ENCODE measurements at places on chromosomes 16 and 17.

- DNase-seq = no peak
Observed at GRCh38 chr17:3959295-3959899, 4.8 kb downstream of the ATP2A3 start.

DNA sequence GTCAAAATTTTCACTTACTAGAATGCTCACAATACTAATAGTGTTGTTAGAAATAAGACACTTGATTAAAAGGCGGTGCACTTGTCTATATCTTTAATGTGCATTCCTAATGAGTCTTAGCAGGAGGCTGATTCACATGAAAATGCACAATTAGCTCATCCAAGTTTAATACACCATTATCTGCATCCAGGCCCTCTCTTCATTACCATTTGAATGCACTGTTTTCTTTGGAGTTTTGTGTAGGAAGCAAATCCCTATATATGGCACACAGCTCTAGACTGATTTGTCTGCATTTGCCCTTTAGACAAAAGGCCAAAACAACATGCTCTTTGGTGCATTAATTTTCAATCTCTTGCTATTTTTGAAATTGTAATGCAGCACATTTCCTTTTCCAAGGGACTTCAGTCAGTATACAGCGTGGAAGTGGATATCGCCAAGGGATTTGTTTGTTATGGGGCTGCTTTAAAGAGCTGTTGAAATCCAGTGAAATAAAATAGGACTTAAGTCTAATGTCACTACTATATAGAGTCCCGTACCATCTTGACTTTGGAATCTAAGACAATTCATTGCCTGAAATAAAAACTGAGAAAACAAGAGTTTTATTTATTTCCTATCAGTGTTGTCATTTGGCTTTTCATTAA lies 257.6 kb upstream of the CPHXL start:
- no peak for DNase-seq

GRCh38 chr16:46961373-46962353 lies 11.8 kb downstream of the DNAJA2 start:
- DNase-seq = no peak

DNA sequence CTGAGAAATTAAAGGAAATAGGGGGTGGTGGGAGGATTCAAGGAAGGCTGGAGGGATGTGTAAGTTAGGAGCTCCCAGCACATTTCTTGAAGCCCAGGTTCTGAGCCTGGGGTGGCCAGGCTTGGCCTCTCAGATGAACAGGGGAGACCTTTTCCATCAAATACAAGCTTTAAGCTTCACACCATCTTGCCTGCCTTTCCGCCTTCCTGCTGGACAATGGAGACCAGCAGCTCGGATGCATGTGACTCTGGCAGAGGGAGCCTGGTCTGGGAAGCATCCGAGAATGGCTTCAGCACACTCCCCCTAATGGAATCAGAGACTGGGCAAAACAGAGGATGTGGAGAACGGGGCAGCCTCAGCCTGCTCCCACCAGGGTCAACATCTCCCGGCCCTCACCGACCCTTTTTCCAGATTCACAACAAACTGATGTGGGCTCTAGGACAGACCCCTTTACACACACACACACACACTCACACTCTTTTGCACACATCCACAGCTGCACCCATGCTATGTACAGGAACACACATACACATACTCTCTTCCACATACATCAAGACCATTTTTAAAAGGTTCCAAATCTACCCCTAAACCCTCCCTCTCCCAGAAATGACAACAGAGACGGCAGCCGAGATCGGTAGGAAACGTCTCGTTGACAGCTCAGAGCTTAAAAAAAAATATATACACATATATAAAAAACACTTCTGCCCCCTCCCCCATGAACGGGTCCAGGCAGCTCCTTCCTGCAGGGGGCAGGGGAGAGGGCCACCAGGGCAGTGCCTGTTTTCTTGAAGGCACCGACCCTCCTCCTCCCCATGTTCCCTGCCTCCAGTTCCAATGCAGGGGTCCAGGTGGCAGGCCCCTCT lies 6.5 kb upstream of the ATXN7L3 start:
- DNase-seq = no peak

GRCh38 chr17:38720941-38721340 lies 9.2 kb upstream of the CISD3 start:
- DNase-seq = no peak

GRCh38 chr17:4448197-4448980 lies 14.6 kb downstream of the SPNS3 start:
- DNase-seq = no peak

DNA sequence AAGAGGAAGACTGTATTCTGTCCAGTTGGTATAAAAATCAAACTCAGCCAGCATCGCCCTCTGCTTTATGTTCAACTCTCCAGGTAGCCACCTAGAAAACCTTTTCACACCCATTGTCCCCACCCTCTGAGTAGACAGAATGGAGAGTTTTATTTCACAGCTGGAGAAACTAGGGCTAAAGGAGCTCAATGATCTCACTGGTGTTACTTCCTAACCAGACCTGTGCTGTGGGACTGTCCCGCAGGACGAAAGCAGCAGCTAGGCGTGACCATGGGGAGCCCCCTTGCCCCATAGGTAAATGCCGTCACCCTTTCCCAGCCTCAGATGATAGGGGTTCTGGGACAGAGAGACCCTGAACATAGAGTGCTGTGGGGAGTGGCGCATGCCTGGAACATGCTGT lies 67.7 kb downstream of the CYLD start:
- DNase-seq = no peak

DNA sequence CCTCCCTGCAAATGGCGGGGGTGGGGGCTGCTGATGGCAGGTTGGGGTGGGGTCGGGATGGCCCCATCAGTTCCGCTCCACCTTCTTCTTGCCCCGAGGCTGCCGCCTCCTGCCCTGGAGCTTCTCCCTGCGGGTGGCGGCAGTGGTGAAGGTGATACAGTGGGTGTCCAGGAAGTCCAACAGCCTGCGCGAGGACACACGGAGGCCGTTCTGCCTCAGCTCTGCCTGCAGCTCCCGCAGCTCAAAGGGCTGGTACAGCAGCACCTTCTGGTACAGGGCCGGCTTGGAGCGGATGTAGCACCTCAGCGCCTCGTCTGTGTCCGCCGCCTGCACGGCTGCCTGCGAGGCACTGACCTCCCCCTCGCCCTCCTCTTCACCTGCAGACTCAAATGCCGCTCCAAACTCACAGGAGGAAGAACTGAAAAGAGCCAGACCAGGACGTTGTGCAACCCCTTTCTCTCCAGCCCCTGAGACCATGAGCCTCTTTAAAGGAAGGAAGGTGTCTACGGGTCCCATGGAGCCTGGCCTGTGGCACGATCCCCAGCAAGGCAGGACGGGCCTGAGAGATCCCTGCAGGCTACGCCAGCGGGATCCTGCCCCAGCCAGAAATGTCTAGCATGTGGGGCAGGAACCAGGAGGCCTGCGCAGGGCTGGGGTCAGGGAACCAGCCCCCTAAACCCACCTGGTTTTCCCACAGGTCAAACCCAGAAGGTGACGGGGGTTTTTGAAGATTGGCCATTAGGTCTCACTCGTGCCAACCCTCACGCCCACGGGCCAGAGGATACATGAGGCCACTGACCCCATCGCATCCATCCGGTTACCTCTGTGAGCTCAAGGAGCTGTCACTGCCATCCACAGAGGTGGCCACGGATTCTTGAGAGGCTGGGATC lies 5.3 kb upstream of the NLRC3 start:
- no peak for DNase-seq

DNA sequence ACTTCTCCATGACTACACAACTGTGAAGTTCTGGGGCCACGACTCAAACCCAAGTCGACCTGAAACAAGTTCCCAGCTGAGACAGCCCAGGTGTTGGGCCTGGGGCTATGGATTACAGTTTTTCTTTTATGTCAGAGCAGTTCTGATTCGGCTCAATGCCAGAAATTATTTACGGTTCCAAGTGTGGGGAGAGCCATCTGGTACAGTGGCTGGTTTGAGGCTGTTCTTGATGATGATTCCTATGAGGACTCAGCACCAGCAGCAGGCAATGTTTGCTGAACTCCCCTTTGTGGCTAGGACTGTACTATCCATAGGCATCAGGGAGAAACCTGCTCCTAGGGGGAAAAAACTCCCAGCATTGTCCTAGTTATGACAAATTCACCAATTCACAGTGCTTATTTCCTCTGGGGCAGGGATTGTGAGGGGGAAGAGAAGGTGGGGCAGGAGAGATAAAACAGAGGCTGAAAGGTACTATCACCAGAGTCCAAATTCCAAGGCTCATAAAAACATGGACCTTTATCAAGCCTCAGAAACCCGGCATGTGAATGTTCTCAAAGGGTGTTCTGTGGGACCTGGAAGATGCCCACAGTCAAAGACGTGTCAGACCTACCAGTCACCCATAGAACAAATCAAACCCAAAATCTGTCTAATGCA lies 18.2 kb upstream of the CMTM4 start:
- no peak for DNase-seq

GRCh38 chr16:67286441-67287235 lies 7.3 kb downstream of the PLEKHG4 start:
- no peak for DNase-seq

GRCh38 chr17:37373530-37374159 lies 2.1 kb upstream of the C17orf78 start:
- peak; percentile 29 for DNase-seq

GRCh38 chr17:75875940-75876189 lies 2.5 kb downstream of the TRIM47 start:
- no peak for DNase-seq

DNA sequence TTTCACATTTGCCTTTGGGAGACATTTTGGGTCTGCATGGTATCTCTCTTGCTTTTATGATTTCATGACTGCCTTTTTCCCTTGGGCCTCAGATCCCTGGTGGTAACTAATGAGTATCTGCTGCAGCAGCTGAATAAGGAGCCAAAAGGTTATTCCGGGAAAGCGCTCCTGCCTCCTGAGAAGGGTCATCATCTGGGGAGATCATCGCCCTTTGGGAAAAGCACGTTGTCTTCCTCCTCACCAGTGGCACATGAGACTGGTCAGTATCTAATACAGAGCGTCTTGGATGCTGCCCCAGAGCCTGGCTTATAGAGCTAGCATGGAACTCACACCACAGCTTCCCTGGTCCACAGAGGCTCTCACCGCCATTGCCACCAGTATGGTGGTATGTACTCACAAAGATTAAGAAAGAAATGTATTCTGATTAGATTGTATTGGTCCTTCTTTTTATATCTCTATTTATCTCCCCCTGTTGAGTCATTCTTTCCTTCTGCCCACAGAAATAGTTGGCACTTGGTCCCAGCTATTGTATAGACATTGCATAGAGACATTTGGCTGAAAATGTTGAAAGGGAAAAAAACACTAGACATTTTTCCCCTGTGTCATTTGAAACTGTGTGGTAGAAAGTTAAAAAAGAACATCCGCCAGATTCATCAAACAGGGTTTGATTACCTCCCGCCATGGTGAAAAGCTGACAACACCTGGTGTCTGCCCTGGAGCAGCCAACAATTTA lies 8.4 kb downstream of the TPPP3 start:
- no peak for DNase-seq

DNA sequence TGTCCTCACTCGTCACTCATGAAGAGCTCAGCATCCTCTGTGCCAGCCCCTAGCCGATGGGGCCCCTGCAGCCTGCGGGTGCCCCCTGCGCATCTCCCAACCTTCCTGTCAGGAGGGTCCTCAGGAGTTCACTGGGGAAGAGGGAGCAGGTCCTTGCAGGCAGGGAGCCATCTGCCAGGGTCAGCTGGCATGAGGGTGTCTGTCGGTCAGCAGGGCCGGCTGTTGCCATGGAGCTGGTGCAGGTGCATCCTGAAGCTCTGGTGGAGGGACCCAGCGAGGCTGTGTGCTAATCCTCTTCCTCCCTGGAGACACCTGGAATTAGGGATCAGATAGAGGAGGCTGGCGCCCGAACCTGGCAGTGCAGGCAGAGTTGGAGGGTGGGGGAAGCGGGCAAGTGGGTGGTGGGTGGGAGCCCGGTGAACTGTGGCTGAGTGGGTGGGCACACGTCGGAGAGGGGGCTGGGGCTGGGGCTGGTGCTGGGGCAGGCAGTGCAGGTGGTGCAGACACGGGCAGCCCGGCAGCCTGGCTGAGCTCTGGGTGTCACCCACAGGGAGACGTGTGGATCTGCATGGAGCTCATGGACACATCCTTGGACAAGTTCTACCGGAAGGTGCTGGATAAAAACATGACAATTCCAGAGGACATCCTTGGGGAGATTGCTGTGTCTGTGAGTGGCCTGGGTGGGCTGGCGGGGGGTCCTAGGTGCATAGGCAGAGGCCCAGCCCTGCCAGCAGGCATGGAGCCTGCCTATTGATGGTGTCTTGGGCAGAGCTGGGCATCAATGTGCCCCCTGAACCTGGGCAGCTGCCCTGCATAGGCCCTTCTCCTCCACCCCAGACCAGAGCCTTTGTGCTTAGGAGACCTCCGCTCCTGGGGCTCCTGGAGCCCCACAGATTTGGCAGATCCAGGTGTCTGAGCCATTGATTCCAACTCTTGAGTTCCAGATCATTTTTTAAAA lies 17.4 kb downstream of the MAP2K3 start:
- DNase-seq = no peak

- no peak for DNase-seq
Observed at GRCh38 chr16:83925095-83925905, 26.4 kb downstream of the MLYCD start.

DNA sequence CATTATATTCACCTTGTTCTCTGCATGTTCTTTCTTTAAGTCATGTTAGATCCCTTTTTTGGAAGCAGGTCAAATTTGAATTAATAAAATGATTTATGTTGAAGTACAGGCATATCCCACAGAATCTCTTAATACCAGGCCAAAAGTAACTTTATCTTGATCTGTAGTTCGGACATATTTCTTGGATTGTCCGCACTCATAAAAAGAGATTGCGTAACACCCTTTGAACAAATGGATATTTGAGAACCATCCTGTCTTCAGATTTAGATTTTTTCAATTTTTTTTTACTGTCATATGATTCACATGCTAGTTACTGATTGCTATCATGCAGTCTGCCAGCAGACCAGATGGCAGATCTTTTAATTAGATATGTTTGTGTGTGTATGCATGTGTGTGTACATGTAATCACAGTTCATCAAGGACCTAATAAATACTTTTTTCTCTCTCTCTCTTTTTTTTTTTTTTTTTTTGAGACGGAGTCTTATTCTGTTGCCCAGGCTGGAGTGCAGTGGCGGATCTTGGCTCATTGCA lies 352.6 kb downstream of the WWOX start:
- no peak for DNase-seq

GRCh38 chr17:66946251-66946650 lies 18.3 kb upstream of the CACNG4 start:
- no peak for DNase-seq

Data from stimulated activated CD4-positive, alpha-beta T cell treated with anti-CD3 and anti-CD28 coated beads, TNF-alpha, amount 100 ng/mL, for 1 hour (primary cell).